ENCODE measurements at places on chromosomes 11 and 22.

DNA sequence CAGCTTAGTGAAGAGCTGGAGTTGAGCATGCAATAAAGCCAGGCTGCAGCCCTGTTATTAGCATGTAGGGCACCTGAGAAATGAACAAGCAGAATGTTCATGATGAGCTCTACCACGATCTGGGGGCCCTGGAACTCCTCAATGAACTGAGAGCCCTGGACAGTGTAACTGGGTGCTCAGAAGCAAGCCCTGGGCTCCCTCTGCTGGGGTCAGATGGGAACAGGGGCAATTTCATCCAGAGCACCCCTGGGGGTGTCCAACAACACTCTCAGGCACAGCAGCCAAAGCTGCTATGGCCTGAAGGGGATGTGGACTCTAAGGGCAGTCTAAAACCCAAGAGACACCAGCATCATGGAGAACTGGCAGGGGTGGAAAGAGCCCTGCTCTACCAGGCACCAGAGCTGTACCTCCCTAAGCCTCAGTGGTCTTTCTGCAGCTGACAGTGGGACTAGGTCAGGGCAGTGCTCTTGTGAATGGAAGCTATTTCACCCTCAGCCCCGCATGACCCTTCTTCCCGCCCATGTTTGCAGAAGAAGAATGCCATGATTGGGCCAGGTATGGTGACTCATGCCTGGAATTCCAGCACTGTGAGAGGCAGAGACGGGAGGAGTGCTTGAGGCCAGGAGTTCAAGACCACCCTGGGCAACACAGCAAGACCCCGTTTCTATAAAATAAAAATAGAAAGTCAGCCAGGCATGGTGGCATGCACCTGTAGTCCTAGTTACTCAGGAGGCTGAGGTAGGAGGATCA lies 28.9 kb downstream of the THOC5 start:
- DNase-seq: peak; percentile 16

GRCh38 chr11:60059052-60059451 lies 2.6 kb downstream of the MS4A3 start:
- no peak for DNase-seq

GRCh38 chr11:30990625-30991296 lies 378.8 kb downstream of the DCDC1 start:
- DNase-seq: no peak

DNA sequence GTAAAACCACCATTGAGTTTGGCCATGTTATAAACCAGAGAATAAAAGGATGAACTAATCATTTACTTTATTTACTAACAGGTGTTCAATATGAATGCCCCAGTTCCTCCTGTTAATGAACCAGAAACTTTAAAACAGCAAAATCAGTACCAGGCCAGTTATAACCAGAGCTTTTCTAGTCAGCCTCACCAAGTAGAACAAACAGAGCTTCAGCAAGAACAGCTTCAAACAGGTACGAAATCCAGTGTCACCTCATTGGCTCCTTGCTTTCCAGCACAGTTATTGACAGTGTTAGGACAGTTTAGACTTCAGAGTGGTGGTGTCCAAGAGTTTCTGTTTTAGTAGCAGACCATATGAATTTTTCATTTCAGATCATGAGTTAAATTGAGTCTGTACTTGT lies 13.6 kb upstream of the NAT10 start:
- DNase-seq: no peak

- peak; percentile 59 for DNase-seq
These were observed at the start of gene CDC42BPG for GRCh38 chr11:64844330-64845128. Gene CDC42BPG, minus strand, starts transcription at chr11:64844653. Its CDS starts 84 bp downstream, at chr11:64844569.

- no peak for DNase-seq
These were observed 109.5 kb downstream of the CCDC81 start for GRCh38 chr11:86483940-86484794.

DNA sequence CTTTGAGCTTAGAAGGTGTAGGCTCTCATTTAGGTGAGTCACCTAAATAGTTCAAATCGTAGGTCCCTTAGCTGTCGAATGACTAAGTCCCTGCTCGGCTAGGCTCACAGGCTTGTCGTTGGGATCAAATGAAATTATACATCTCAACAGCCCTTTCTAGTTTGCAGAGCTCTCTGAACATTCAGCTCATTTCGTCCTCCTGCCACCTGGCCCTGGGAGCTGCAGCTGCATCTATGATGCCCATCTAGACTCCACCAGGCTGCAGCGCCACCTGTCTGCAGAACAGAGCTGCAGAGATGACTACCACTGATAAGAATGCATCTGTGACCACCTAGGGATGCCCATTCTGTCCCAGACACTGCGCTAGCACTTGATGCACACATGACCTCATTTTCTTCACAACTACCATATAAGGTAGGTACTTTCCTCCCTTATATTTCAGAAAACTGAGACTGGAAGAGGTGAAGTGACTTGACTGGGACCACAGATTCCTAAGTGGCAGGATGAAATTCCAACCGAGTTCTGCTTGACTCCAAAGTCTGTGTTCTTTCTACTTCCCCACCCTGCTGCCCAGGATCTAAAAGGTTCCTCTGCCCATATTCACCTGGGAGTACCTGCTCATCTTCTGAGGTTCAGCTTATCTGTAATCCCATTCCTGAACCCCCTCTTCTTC lies 141.1 kb upstream of the NARS2 start:
- peak; percentile 19 for DNase-seq

Data from stimulated activated CD4-positive, alpha-beta T cell treated with anti-CD3 and anti-CD28 coated beads, Interleukin-4, amount 100 ng/mL, for 4 hours (primary cell).